Epithelial cell of proximal tubule (primary cell): ENCODE measurements at places on chromosomes 13 and 19. TPM values are rescaled to one million over a fixed set of nuclear protein-coding genes. Genes with fewer than 3 reads are reported as not detected.

GRCh38 chr13:75587679-75588078 is 38.1 kb downstream of the UCHL3 start:
- no peak for DNase-seq

The PRSS57 gene
- not detected in 2 replicates for total RNA-seq

DNA sequence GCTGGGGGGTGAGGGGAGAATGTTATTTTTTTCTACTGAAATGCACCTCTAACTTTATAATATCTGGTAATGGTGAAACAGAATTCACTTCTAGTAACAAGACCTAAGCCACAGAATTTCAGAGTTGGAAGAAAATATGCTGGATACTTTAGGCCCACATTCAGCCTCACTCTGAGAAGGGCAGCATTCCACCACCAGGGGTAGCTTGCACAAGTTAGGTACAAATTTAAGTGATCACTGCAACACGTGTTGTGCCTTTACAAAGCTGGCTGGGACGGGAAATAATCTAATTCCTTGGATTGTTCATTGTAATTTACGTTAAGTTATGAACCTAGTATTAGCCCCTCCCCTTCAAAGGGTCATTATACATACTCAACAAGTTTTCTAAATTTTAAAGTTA is 192.3 kb downstream of the RGCC start:
- no peak for DNase-seq

DNA sequence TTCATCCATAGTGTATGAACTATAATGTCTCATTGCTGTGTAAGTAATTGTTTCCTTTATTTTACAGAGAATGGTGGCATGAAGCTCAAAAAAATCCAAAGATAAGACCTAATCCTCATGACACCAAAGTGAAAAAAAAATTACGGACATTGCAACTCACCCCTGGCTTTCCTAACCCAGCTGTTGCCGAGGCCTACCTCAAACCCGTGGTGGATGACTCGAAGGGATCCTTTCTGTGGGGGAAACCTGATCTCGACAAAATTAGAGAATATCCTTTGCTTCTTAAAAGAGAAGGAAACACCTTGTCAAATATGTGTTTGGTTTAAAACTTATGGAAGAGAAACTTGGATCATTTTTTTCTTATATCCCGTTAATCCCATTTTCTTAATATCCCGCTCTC is 26.3 kb downstream of the ERCC5 start:
- no peak for DNase-seq

The FAAP24 gene
- total RNA-seq, result 3.2 and 4.2 TPM in 2 replicates

The IZUMO2 gene
- total RNA-seq, result 0.29 TPM in 1 of 2 replicates, not detected in the other

- DNase-seq, result no peak
Observed at GRCh38 chr13:46648166-46648607, 95.2 kb downstream of the LRCH1 start.

The FLT3 gene
- 0.14 and 0.58 TPM in 2 replicates for total RNA-seq

DNA sequence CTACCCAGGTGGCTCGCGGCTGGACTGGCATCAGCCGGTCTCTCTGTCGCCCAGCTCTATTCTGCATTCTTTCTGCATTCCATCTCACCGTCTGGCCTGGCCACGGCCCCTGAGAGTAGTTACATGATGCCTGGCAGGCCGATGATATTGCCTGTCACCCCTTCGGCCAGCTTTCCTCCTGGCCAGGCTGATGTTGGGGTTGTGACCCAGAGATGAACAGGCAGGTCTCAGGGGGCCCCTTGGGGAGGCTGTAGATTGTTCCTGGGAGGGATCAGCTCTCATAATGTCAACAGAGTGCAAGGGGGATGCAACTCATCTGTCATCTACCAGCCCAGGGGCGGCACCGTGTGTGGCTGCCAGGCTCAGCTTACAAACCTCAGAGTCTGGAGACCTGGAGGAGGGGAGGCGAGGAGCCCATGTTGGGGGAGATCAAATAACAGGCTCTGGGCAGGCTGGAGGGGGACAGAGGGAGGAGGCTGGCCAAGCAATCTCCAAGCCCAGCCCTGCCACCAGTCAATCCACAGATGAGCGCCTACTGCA is 13.6 kb upstream of the FBXO17 start:
- DNase-seq, result no peak
